ENCODE measurements at places on chromosomes 5 and 9.

DNA sequence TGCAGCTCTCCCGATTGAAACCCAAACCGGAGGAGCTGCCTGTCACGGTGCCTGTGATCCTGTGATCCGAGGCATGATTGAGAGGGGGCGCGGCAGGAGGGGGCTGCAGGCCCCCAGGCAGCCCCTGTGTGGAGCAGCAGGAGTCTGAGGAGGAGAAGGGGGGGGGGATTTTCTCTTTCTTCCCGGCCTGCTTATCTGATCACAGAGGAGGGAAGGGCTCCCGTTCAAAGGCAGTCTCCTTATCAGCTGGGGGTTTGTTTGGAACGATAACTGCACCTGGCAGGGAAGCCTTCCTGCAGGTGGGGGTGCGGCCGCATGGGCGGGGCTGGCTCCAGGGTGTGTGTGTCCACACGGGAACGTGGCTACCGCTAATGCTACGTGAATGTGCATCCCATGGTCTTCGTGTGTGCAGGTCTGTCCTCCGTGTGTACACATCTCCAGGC lies 38.4 kb downstream of the LMX1B start:
- DNase-seq = no peak

DNA sequence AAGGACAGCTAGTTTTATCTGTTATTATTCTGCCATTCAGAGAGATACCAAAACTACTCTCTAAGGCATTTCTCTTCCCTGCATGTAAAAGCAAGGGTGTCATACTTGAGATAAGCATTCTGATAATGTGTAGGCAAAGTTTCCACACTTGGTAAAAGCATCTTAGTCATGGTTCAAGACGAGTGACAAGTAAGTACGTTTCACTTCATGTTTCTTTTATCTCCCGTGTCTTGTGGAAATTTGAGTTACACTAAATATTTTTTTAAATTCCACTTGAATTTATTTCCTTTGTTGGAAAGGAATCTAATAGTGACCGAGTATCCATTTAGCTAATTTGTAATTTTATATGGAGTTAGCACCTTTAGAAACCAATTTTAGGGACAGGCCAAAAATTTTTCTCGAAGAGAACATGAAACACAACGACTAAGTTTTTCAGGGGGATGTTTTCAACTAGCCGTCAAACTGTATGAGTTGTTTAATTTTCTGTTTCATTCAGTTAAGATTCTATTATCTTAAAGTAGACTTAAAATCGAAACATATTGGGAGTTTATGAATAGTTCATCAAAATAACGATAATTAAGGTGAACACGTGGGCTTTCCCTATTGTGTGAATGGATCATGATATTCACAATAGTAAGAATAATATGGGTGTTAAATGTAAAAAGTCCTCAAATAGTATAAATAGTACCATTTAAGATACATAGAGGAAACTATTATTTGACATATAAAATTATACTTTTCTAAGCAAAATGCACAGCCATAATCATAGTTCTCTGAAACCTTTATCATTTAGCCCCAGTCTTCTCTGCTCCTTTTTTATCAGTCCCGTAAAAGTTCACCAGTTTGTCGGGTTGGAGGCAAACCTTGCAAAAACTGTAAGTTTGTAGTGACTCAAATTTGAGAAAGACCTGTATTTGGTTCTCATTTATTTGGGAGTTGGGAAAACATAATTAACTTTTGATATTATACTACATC lies 1.6 kb downstream of the RFESD start:
- DNase-seq = no peak

DNA sequence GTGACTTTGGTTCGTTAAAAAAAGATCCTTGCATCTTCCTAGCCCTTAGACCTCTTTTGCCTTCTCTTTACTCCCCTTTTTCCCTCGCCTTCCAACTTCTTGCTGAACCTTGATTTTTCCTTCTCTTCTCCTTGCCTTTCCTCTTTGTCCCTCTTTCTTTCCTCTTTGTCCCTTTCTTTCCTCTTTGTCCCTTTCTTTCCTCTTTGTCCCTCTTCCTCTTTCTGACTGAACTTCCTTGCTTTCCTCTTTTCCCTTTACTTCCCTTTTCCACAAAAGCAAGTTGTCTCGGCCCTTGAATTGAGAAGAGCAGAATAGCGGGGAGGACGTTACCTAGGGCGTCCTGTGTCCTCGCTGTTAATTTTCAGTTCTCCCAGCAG lies 1.4 kb upstream of the MLLT3 start:
- DNase-seq = no peak

DNA sequence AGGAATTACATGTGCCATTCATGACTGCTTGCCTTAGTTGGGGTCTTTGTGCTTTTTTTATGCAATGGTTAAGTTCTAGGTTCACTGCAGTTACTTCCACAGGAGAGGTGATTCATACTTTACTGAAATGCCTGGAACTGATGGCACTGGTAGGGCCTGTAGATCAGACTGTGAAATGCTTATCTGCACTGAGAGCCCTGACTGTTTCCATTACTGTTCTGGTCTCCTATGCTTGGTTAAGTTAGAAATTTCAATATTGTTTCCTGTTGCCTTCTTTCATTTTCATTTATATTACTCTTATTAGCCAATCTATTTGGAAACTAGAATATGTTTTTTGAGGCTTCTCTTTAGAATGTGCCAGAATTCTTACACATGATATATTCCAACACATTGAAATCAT lies 484.1 kb upstream of the SEMA6A start:
- DNase-seq = no peak

DNA sequence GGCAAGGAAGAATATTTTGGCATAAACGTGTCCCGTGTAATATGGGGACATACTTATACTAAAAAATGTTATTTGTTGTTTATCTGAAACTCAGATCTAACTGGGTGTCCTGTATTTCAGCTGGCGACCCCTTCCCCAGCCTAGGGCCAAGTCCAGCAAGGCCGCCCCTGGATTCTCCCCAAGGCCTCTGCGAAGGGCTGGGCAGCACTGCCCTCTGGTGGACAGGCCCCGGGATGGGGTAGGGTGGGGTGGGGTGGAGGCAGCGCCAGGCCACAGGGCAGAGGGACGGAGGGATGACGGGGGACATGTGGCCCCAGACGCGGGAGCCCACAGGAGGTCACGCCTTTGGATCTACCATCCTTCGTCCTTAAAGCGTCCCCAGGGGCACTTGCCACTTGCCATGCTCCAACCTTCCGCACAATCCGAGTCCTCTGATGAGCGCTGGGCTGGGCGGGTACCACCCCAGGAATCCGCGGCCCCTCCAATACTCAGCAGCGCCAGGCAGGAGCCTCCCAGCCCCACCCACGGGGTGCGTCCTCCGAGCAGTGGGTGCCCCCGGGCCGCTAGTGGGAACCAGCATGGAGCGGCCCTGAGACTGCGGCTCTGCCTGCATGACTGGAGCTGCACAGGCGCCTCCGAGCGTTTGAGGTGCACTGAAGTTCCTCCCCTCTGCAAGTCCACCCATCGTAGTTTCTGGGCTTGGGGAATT lies 7.1 kb upstream of the AGPAT2 start:
- no peak for DNase-seq

GRCh38 chr5:80976985-80977384 lies 16.8 kb downstream of the RASGRF2 start:
- DNase-seq = no peak

DNA sequence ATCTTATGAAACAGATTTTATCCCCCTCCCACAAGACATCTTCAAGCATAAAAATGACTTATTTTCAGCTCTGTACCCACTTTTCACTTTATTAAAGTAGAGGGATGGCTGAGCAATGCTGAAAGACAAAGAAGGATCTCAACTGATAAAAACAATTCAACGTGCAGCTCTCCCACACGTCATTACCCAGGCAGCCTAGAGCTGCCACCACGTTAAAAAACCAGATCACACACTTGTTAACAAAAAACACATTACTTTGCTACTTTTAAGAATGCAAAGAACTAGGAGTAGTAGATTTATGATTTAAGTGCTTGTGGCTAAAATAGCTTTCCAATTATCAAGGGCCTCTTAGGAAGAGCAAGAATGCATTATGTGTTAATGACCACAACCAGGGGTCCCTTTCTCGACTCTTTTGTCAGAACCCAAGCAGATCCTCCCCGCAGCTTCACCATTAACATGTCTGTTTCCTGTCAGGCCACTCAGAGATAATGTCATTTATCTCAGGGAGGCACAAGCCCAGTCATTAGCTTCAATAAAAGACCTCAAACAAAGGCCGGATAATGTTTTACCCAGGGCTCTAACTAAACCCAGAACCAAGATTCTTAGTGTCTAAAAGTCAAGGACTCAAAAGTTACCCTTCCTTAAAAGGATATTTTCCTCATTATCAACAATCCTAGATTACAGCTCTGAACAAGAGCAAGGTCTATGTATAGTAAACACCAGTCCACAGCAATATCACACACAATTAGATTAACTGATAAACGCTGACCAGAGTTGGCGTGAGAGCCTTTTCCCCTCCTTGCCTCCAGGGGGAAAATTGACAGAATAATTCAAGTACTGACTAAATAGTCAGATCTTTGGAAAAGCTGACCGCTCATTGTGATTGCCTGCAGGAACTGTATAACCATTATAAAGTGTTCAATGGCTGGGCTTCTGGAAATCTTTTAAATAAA lies 7.5 kb downstream of the ZNF608 start:
- no peak for DNase-seq

- no peak for DNase-seq
Observed at GRCh38 chr9:9912459-9912858, 700.3 kb downstream of the PTPRD start.

DNA sequence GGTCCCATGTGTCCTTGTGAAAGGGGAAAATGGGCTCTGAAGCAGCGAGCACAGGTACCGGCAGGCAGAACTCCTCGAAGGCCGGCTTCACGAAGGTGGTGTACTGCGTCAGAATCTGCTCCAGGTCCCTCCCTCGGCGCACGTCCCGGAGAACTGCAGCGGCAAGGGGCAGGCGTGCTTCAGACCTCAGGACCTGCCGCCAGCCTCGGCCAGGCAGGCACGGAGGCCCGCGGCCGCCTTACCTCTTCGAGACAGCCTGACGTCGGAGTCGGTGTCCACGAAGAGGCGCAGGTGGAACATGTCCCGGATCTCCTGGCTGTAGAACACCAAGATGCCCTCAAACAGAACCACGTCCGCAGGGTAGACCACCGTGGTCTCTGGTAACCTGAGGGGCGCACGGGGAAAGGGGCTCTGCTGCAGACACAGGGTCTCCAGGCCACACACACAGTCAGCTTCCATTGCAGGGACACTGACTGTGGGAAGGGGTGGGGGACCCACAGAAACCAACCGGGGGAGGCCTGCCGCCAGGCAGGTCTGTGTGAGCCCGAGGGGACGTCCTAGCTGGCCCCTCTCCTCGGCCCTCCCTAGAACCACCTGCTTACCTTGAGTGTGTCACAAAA lies 2.1 kb downstream of the UCK1 start:
- DNase-seq = no peak

GRCh38 chr9:75369989-75370388 lies 281.7 kb downstream of the OSTF1 start:
- no peak for DNase-seq

DNA sequence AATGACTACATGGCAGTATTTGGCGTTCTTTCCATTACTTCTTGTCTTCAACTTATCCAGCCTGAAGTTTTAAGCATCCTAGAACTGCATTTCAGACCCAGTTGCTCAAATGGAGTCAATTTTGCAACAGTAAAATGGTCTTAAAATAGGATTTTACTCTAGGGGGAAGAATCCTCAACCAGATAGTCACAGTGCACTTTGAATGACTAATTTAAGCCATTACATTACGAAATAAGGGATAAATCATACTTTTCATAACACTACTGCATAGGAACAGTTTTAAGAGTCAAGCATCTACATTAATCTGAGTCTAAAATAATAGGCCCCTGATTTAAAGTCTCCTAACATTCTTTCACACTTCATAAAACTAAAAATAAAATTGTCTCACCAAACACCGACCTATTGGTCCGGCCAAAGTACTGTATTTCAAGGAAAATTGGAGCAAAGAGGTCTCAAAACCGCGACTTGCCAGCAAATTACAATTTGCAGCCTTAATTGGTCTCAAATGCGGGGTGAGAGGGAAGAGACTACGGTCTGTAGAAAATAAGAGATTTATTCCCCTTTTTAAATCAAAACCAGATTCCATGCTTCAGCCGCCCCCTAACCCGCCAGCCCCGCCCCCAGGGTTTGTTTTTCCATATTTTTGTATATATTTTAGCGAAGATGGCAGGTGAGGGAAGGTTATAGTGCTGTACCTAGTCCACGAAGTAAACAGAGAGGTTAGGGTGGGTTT lies 1.2 kb upstream of the SMARCA2 start:
- DNase-seq = no peak

GRCh38 chr9:35658137-35658967 lies at the start of gene CCDC107:
TSS of gene CCDC107 (plus strand) at chr9:35658292. CDS start at chr9:35658380, 88 bp downstream.
- peak; percentile 78 for DNase-seq

DNA sequence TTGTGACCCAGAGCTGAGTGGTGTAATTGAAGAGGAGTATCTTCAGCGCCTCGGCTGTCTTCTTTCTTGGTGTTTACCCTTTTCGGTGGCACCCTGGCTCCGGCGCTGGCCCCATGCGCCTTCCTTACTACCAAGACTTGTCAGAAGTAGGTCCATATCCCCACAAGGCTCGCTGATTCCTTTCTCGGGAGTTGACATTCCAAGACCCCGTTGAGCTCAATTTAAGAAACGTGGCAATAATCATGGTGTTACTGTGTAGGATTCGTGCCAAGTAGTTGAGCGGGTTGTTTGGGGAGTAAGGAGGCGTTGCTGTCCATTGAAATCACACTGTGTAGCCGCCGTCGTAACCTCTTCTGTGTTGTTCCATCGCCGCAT lies 795 bp downstream of the NDUFAF2 start:
- DNase-seq = peak; percentile 14

- no peak for DNase-seq
Observed at GRCh38 chr5:80153586-80154126, 102.2 kb downstream of the SERINC5 start.

GRCh38 chr9:131416509-131416908 lies 22.6 kb downstream of the PRRC2B start:
- no peak for DNase-seq
